ENCODE measurements at places on chromosomes 2 and 18.

DNA sequence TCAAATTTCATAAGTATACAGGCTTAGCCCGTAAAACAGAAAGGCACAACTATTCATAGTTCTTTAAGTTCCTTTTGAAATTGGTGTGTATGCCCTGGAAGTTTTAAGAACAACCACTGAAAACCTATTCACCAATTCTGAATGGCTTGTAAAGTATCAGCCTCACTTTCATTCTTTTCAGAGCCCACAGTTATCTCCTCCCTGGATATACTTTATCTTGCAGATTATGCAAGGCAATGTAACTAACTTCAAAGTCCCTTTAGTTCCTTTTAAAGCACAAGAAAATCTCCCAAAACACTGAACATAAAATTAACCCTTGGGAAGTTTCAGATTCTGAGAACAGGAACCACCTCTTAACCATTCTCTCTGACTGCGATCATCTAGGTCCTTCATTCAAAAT lies 1.1 kb downstream of the STRN start:
- DNase-seq: no peak

DNA sequence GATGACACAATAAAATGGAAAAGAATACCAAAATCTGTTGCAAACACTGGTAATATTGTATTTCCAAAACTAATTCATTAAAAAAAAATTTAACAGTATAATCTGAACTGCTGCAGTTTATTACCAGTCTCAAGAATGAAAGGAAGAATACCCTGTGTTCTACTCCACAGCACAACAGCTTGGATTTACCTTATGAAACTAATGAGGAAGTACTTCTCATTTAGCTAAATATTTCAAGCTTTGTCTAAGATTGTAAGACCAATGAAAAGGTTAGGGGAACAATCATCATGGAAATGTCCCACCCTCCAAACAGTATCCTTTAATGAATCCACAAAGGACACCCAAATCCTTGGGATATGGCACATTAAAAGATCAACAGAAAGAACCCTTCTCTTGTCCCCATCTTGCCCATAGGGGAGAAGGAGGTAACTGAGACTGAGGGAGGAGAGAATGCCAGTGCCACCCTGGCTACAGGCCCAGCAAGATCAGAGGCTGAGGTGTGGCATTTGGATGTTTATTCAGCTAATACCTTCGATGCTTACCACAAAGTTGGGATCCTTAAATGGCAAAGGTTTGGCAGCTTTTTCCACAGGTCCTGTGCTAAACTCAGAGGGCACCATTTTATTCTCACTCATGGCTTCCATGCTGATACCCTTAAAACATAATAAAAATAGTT lies 17.7 kb downstream of the INO80C start:
- DNase-seq: no peak

DNA sequence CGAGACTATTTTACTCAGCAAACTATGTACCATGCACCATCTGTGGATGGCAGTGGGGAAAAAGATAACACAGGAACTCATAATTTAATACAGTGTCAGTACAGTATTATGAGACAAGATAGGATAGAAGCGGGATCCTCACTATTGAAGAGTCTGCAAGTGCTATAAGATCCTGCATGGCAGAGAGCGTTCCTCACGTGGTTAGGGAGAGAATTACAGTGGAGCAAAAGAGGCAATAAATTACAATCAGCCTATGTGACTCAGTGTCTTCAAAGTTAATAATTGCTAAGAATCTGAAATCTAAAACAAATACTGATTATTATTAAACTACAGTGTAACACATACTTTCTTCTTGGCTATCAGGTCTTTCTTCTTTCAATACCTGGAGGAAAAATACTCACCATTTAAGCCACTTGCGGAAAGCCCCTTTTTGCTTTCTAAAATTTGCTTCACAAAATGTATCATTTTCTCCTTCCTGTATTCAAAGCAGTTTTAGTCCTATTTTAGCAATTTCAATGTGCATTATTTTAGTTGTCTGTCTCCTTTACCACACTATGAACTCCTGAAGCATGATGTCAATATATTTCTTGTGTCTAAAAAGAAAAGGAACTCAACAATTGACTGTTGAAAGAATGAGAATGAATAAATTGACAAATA lies 342.9 kb downstream of the SPAG16 start:
- no peak for DNase-seq

DNA sequence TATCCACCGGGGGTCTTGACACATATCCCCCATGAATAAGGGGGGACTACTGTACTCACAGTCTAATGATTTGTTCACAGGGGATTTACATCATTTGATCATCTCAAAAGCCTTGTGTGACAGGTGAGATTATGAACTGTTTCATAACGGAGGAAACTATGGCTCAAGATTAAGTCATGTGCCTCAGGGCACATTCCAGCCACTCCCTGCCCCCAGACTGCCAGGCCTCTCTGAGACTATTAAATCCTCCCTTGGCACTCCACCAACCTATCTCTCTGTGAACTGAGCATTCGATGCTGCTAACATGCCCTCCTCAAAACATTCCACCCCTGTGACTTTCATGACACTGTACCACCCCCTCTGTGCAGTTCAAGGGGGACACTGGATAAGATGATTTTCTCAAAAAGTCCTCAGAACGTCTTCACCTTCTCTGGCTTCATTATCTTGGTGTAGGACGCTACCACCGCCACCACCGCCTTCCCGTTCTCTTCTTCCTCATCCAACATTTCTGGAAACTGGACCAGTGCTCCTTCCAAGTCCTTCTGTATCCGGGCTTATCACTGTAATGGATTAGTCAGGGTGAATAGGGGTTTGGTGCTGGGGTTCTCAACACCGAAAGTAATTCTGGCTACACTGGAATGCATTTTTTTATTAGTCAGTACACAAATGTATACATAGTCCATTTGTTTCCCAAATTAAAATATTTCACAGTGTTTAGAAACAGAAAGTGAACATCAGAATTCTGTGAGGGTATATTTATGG lies 169.6 kb downstream of the KCNS3 start:
- DNase-seq: no peak

DNA sequence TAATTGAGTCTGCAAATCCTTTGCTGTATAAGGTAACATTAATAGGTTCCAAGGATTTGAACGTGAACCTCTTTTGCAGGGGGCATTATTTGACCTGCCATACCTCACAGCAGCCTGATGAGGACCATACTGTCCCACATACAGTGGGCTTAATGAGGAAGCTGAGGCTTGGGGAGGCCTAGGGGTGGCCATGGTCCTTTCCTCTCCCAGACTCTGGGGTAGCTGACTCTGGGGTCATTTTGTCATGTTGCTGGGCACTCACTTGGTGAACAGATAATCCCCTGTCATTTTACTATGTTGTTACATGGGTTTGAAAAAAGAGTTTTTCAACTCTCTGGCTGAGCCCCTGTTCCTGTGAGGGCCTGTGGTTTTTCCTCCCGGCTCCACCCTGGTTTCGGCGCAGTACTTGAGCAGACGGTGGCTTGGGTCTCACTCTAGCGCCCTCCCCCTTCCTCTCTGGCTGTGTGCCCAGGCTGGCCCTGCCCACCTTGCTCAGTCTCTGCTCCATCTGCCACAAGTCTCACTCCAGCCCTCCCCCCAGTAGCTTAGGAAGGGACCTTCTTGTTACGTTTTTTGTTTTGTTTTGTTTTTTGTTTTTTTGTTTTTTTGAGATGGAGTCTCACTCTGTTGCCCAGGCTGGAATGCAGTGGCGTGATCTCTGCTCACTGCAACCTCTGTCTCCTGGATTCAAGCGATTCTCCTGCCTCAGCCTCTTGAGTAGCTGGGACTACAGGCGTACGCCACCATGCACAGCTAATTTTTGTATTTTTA lies 21.0 kb downstream of the INPP4A start:
- peak; percentile 84 for DNase-seq

- no peak for DNase-seq
Measured at GRCh38 chr2:31919499-31919898, 91.3 kb downstream of the MEMO1 start.

DNA sequence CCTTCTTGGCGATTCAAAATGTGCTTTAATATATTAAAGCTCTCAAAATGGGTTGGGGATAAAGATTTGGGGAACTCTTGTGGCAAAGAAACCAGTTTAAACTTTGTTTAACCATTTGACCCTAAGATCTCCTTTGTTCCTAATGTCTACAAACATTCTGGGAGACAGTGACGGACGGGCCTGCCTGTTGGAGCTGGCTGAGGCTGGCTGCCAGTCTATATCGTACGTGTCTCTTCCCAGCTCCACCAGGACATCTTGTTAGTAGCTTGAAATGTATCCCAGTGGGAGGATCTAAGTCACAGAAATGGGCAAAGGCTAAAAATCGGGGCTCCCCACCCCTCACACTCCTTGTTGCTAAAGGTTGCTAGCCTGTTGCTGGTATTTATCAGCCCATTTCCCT lies 30.7 kb downstream of the ZNF532 start:
- no peak for DNase-seq

DNA sequence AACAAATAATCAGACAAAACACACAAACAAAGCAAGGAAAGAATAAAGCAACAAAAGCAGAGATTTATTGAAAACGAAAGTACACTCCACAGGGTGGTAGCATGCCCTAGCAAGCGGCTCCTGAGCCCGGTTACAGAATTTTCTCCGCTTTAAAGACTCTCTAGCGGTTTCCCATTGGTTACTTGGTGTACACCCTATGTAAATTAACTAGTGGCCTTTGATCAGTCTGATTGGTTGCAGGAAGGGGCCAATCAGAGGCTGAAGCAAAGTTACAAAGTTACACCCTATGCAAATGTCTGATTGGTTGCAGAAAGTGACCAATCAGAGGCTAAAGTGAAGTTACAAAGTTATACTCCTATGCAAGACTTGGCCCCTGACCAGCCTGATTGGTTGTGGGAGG lies 242.9 kb downstream of the LDLRAD4 start:
- no peak for DNase-seq

DNA sequence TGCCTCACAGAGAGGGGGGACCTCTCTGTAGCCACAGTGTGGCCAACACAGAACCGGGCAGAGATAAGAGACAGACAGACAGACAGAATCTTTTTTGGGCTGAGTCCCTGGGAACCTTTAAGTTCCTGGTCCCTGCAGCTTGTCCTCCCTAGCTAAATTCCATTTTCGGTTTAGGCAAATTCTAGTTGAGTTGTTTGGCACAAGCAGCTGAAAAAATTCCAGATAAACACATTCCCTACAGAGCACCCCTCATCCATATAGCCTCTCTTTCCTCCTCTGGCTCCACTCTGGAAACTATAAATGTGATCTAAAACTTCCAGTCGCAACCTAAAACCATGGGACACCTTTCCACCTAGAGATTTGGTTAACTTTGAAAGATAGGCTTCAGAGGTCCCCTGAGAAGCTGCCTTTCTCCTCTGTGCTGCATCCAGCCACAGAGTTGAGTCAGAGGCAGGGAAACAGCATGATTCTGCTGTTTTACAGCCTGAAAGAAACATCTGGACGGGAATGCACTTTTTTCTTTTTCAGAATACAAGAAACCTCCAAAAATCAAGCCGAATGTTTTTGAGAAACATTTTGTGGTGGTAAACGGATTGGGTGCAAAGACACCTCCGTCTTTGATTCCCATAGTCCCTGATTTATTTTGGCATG lies 30.9 kb downstream of the SLC4A3 start:
- no peak for DNase-seq

DNA sequence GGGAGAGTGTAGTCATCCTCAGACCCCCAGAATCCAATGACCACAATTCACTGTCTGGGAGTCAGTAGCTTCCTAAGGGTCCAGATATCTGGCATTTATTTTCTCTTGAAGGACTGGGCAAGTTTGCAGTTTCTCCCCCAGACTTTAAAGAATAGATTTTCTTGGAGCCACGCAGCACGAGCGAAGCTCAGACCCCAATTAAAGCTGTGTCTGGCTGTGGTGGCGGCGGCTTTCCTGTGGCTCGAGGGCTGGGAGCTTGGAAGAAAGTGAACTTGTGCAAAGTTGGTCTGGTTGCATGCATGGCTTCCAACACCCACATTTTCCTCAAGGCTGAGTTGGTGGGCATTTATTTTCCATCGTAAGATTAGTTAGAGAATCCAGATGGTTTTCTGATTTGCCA lies 105.0 kb downstream of the ACKR3 start:
- no peak for DNase-seq

DNA sequence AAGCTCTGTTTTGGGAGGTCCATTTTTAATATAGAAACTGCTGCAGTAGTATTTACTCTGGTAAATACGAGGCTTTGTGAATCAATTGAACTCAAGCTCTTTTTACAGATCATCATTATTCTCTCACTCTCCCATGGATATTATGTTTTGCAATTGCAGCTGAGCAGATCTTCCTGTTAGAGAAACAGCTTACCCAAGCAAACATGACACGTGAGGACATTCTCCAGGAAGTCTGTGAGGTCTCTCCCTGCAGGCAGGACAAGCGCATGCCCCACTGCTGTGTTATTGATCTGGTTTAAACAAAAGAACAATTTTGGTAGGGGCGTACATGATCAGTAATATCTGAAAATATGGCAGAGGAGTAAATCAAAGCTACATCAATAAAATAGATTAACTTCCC lies 72.1 kb downstream of the COL6A3 start:
- DNase-seq: no peak

DNA sequence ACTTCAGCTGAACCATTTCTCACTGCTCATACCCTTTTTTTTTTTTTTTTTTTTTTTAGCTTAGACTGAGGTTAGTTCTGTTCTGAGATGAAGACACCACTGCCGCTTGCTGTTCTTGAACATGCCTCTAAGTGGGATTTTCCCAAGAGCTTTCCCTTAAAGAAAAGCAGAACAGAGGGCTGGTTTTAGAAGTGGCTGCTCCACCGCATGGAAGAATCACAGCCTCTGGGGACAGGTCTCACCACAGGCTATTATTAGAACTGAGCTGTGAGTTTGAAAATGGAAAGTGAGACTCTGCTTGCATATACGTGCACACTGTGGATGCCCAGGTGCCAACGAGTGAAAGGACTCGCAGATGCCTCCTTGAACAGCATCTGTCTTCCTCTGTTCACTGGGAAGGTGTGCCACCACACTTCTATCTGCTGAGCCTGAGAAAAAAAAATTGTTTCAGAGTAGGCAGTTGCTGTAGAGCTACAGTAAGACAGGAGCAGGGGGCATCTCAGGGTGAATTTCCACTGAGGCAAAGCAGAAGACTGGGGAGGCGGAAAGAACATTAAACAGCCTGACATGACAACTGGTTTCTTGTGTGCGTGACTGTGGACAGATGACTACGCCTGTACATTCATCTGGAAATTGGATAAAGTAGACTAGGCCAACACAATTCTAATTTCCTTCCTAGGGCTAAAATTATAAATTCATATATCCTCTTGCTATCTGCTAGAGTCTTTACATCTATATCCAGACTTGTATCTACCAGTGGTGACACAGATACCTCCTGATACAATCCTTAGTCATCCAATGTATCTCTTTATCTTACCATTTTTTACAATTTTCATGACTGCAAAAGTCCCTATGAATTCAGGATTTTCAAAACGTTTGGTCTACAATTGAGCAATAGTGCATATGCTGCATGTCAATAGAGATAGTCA lies 1045.7 kb upstream of the CELF4 start:
- no peak for DNase-seq

DNA sequence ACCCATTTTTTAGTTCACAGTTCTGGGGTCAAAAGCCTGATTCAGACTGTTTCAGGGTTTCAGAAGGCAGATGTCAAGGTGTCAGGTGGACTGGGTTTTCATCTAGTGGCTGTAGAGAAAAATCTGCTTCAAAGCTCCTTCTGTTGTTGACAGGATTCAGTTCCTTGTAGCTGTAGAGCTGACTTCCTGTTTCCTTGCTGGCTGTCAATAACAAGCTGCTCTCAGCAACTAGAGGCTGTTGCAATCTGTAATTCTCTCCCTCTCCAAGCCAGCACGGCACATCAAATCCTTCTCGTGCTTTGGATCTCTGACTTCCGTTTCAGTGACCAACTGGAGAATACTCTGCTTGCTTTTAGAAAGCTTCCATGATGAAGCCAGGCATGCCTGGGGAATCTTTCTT lies 179.4 kb downstream of the DOK6 start:
- peak; percentile 9 for DNase-seq

- DNase-seq: no peak
Measured at GRCh38 chr2:202883987-202884675, 12.6 kb upstream of the ICA1L start.
